Stimulated activated CD8-positive, alpha-beta memory T cell treated with anti-CD3 and anti-CD28 coated beads, Interleukin-7, amount 100 ng/mL, for 48 hours (primary cell): ENCODE measurements at places on chromosomes 7 and 10.

- no peak for DNase-seq
Observed at GRCh38 chr10:103618575-103619423, 125.3 kb downstream of the NEURL1 start.

- DNase-seq = no peak
Observed at GRCh38 chr10:125023255-125023654, 81.3 kb downstream of the ZRANB1 start.

DNA sequence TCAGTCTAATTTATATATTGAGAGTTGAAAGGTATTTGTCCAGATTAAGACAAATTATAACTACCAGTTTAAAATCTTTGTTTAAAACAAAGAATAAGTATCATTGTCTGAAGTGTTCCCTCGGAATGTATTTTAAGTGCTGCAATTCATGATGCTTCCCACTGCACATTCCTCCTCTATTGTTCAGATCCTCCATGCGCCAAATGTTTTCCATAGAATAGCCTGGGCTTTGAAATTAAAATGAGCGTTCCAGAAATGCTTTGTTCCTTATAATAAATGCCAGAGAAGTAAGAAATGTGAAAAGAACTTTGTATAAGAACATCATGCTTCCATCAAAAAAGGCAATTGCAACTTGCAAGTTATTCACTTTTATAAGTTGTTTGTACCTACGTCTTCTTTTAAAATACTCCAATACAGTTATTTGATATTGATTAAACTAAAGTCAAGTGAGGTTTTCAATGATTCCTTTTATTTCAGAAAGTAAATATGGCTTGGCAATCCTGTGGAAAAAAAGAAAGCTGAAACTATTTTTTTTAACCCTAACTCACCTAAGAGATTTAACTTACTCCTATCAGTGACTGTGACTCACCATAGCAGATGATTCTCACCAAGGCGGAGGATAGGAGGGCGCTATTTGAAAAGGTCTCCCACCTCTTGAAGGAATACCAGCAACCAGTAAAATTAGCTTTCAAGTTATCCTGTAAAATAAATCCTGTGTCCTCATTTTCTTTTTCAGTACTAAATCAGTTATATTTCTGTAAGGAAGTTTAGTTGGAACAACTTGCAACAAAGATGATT is 85.8 kb downstream of the CTNNA3 start:
- DNase-seq = no peak

- DNase-seq = no peak
Observed at GRCh38 chr7:68173513-68173912, 1176.9 kb downstream of the TYW1 start.

DNA sequence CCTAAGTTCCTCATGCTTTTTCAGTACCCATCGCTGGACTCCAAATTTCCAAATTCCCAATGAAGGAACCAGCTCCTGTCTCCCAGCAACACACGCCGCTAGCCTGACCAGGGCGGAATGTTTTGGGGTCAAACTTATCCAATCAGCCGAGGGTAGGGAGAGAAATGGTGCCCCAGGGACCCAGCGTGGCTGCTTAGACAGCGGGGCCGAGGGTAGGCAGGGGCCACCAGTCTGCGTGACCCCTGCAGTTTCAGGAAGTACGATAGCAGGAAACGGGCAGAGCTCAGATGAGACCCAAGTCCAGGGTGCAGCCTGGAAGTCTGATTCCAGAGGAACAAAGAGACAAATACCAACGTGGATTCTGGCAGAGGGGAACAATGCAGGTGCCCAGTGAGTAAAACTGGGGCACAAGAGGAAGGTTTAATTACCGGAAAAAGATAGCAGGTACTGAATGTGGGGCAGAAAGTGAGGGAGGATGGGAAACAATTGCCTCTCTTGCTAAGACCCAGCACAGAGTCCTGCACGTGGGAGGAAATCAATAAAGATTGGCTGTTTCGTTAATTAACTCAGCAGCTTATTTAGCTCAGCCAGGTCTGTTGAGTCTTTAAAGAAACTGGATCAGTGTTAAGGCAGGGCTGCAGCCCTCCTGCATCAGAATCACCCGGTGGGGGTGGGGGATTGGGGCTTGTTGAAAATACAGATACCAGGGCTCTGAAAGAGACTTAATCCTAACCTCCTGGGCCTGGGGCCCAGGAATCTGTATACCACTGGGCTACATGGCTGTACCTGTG is 50.4 kb upstream of the NFE2L3 start:
- DNase-seq = no peak

- DNase-seq = no peak
Observed at GRCh38 chr10:92846854-92847201, 1.5 kb upstream of the EXOC6 start.

DNA sequence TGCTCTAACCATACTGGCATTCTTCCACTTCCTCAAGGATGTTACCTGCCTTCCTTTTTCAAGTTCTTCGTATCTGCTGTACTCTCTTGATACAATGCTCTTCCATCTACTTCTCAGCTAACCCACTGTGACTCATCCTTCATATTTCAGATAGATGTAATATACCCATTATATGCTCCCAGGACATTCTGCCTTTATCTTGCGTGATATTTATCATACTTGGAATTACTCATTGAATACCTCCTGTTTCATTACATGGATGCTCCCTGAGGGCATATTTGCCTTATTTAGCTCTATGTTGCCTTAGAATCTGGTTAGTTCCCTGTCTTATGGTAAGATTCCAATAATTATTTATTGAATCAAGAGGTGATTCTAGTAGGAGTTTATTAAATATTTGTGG is 706.4 kb downstream of the SORCS3 start:
- no peak for DNase-seq

DNA sequence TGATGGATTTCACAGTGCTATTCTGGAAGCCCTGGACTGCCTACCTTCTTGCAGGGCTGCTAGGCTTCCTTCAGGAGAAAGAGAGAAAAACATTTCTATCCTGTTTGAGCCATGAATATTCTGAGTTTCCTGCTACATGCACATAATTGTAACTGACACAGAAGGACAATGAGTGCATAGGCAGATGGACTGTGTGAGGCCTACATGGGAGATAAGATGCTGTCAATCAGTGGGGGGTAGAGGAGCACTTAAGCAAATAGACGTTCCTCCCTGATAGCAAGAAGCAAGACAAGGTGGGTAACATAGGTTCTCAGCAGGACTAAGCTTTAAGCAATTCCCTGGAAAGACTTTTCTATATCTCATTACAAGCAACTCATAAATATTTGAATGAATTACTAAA is 11.6 kb downstream of the ALDH18A1 start:
- DNase-seq = no peak

- no peak for DNase-seq
Observed at GRCh38 chr7:156722043-156722826, 81.7 kb downstream of the RNF32 start.

DNA sequence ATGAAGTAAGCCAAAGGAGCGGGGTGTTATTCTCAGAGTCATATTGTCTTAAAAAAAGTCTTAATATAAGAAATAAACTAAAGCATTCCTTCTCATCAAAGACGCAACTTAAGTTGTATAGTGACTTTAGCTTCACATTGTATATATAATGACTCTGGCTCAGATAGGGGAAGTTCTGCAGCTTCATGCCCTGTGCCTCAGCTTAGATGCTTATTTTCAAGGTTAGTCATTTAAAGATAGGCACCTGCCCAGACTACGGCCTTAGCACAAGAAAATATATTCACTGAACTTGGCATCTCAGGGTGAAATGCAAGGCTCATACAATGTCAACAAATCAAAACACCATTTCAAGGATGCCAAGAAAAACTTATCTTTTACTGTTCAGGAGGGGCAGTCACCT is 52.8 kb upstream of the DNAJB12 start:
- DNase-seq = no peak

DNA sequence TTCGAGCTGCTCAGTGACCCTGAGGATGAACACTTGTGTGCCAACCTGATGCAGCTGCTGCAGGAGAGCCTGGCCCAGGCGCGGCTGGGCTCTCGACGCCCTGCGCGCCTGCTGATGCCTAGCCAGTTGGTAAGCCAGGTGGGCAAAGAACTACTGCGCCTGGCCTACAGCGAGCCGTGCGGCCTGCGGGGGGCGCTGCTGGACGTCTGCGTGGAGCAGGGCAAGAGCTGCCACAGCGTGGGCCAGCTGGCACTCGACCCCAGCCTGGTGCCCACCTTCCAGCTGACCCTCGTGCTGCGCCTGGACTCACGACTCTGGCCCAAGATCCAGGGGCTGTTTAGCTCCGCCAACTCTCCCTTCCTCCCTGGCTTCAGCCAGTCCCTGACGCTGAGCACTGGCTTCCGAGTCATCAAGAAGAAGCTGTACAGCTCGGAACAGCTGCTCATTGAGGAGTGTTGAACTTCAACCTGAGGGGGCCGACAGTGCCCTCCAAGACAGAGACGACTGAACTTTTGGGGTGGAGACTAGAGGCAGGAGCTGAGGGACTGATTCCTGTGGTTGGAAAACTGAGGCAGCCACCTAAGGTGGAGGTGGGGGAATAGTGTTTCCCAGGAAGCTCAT is 1.1 kb downstream of the DDIT4 start:
- no peak for DNase-seq

GRCh38 chr7:106766551-106766950 is 98.5 kb upstream of the PIK3CG start:
- no peak for DNase-seq

GRCh38 chr7:30068117-30068516 is 39.9 kb downstream of the PLEKHA8 start:
- no peak for DNase-seq

GRCh38 chr7:13797545-13797944 is 191.9 kb downstream of the ETV1 start:
- no peak for DNase-seq

DNA sequence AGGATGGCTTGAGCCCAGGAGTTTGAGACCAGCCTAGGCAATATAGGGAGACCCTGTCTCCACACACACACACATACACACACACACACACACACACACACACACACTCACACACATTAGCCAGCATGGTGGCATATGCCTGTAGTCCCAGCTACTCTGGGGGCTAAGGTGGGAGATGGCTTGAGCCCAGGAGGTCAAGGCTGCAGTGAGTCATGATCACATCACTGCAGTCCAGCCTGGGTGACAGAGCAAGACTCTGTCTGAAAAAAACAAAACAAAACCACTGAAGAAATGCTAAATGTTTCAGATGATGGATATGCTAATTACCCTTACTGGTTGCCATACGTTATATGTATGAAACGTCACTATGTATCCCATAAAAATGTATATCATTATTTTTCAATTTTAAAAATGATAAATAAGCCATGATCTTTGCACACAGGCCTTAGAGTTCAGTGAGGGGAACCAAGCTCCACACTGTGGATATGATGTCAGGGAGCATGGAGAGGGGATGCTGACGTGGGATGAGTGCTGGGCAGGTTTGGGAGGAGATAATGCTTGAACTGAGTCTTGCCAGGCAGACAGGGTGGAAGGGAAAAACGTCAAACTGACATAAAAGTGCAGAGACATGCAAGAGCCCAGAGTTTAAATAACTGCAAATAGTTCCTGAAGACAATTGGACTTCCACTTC is 45.9 kb upstream of the ARHGAP12 start:
- no peak for DNase-seq

DNA sequence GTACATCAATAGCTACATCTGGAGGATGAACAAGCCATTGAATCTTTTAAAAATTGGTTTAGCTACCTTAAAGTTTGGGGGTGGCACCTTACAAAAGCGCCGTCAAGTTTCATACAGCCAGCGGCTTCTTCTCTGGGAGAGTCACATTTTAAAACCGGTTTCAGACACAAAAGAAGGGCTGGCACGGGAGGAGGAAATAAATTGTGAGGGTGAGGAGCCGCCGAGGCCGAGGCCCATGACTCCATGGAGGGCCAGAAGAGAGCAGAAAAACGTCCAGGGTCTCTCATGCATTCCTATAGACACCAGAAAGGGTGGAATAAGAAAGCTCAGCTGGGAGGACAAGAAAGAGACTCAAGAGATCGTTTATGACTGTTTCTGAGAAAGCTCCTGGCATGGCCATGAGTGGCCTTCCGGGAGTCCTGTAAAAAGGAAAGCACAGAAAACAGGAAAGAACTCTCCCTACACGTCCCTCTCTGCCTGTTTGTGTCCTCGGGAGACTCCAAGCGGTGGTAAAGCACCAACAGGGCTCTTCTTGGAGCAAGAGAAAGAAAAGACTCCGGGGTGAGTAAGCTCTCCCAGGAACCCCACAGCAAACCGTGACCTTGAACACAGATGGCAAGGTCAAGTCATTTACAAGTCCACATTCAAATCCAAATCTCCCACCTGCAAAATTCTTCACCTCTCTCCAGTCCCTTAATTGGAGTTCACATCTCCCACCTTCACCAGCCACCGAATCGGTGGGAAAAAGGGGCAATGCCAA is 1.8 kb downstream of the FRAT2 start:
- no peak for DNase-seq

DNA sequence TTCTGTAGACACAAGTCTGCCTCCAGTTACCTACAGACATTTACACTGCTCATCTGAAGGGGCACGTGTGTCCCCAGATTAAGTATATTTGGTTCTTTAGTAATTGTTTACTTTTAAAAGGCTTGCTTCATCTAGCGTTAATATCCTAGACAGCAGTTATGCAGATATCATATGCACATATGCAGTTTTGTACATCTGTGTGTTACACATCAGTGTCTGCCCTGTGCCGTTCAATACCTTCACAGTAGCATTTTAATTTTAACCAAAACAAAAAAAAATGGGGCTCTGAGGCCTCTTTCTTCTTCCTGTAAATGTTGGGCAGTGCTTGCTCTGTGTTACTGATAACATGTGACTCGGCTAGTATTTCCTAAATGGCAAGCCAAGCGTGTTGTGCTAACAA is 331.4 kb upstream of the MGMT start:
- DNase-seq = no peak

GRCh38 chr7:105578496-105578895 is 2.8 kb downstream of the EFCAB10 start:
- no peak for DNase-seq

DNA sequence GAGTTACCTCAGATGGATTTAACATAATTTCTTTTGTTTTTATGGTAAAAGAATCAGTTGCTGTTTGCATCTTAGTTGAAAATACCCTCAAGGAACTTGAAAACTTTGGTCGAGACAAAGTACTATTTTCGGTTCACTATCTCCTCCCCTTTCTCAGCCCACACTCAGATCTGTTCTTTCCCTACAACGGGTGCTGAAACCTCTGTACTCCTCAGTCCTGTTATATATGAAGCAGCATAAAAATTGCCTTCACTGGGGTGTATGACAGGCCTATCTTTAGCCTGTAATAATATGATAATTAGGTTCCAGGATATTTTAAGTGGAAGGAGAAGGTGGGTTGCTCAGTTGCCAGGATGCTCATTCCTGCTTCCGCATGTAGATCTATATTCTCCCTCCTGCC is 105.2 kb upstream of the NOBOX start:
- no peak for DNase-seq

GRCh38 chr10:124739119-124739921 is 4.9 kb downstream of the FAM53B start:
- no peak for DNase-seq

DNA sequence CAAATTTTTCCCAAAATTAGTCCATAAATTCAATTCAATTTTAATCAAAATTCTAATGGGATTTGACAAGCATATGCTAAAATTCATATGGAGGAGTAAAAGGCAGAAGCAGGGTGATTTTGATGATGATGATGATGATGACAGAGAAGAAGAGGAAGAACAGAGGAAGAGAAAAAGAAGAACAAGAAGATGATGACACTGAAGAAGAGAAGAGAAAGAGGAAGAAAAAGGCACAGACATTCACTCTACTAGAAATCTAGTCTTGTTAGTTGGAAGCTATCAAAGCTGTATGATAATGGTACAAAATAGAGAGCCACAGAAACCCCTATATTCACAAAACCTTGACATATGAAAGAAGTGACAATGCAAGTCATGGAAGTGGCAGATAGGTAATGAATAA is 157.9 kb downstream of the ELMO1 start:
- DNase-seq = no peak
